Right ventricle myocardium superior (tissue), 1 donor: ENCODE measurements at places on chromosomes 11 and 22.

GRCh38 chr22:23751441-23751996, 607 bp upstream of the ZNF70 start:
- no peak for DNase-seq

DNA sequence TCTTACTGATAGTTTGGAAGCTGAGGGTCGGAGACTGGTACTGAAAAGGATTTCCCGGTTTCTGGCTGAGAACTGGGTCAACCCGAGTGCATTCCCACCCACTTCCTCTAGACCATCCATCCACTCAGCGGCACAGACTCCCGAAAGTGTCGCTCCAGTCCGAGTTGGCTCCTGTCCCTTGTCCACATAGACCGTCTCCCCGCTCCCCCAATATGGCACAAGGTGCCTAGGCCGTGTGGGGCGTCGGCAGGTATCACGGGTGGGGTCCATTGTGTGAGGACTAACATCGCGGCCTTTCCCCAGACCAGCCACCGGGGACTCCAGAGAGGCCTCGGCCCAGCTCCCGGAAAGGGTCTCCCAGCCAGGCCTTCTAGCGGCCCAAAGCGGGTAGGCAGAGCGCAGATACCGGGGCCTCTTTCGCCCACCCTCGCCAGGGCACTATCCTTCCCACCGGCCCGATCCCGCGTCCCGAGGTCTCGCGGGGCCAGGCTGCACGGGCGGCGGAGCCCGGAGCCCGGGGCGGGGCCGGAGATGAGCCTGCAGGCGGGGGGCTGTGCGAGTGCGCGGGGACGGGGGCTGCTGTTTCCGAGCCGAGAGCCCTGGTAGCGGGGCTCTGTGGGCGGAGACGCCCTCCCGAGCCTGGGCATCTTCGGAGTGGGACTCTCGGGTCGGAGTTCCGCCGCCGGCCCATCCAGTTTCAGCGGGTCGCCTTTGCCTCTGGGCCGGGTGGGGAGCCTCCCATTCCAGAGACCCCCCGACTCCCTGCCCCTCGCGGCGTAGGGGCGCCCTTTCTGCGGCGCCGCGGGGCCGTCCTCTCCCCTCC, 21.1 kb downstream of the SERPINH1 start:
- DNase-seq = peak; percentile 74

GRCh38 chr11:100756559-100756958, 69.5 kb downstream of the ARHGAP42 start:
- DNase-seq = no peak

- DNase-seq = peak; percentile 33
Observed at GRCh38 chr11:71477641-71478527, 24.9 kb downstream of the NADSYN1 start.

DNA sequence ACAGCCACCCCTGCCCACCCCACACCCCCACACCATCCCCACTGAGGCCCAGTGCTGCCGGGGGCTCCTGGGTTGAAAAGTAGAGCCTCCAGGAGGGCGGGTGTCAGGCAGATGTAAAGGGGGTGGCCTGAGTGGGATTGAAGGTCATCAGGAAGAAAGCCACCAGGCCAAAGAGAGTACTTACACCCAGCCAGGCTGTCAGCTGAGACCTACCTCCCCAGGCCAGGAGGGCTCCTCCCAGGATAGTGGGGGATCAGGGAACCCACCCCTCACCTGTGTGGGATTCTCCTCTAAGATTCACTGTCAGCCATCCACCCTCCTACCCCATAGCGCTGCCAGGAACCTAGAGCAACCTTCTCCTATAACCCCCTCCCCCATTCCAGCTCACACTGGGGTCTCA, 17.2 kb upstream of the FCHSD2 start:
- no peak for DNase-seq

DNA sequence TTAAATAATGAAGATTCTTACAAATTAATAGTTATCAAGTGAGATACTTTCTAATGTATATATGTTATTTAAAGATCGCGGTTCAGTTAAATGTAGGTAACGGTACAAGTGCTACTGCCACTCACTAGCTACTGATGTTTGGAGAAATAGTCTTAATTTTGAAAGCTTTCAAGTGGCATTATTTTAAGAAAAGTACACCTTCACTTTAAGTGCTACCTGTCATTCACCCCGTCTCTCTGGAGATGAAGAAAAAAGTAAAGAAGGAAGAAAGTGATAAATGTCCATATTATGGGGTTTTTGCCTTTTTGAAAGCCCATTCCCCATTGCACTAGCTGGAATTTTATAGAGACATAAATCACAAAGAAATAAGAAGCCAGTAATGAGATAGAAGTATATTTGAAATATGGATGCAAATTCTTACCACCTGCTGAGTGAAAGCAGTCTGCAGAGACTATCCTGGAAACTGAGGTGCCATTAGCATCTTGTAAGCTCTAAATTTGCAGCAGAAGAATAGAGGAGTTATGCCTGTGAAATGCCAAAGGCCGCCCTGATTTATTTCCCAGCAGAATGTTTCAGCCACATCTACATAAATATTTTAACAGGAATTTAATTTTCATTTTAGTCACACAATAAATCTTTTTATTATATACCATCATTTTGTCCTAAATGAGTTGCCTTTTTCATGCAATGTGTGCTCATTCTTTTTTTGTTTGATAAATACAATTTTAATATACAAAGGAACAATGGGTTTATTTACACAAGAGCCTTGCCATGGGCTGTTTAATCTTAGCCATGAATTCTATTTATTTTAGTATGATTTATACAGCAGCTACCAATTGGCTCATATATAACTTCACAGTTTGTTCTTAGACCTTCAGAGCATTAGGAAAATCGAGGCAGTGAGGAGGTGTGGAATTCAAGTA, 489.9 kb upstream of the RAG2 start:
- no peak for DNase-seq

GRCh38 chr11:111446404-111447111, 65.6 kb downstream of the BTG4 start:
- peak; percentile 75 for DNase-seq

DNA sequence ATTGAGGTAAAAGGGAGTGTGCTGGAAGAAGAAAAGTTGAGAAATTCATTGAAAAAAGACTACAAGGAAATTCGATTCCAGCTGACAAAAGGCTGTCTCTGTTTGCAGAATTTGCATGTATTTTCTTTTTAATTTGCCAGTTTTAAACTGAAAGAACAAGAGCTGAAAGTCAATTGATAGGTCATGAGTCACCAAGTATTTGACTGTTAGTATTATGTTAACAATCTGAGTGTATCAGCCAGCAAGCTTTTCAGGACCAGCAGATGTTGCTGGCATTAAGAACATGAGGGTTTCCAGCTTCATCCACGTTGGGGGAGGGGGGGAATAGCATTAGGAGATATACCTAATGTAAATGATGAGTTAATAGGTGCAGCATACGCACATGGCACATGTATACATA, 726.7 kb downstream of the METTL15 start:
- DNase-seq = no peak

GRCh38 chr11:102950622-102951081, 4.9 kb downstream of the MMP13 start:
- DNase-seq = no peak

- no peak for DNase-seq
Observed at GRCh38 chr11:111409915-111410314, 30.8 kb upstream of the POU2AF1 start.

DNA sequence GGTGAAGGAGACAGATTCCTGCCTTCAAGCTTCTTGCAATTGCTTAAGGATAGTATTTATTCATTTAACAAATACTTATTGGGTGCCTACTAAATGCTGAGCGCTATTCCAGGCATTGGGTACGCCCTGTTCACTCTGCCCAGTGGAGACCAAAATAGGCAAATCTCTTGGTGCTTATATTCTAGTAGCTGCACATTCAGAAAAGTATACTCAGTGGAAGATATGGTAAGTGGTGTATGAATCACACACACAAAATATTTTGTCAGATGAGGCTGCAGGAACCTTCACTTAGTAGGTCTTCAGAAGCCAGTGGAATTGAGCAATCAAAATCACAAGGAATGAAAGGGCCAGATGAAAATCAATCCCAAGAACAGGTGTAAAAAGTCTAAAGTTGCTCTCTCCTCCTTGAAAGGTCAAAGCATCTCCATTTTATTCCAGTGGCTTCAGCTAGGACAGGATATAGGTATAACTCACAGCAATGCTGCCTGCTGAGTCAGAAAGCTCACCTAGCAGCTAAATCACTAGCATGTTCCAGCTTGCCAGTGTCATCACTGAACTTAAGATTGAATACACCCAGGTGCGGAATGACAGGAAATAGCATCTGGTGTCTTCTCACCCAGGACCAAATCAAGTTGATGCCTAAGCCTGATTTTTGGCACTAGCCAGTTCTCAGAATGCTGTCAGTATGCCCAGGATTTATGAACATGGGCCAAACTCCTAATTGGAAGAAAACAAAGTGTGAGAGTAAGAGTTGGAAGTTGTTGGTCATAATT, 83.9 kb downstream of the AMOTL1 start:
- no peak for DNase-seq

DNA sequence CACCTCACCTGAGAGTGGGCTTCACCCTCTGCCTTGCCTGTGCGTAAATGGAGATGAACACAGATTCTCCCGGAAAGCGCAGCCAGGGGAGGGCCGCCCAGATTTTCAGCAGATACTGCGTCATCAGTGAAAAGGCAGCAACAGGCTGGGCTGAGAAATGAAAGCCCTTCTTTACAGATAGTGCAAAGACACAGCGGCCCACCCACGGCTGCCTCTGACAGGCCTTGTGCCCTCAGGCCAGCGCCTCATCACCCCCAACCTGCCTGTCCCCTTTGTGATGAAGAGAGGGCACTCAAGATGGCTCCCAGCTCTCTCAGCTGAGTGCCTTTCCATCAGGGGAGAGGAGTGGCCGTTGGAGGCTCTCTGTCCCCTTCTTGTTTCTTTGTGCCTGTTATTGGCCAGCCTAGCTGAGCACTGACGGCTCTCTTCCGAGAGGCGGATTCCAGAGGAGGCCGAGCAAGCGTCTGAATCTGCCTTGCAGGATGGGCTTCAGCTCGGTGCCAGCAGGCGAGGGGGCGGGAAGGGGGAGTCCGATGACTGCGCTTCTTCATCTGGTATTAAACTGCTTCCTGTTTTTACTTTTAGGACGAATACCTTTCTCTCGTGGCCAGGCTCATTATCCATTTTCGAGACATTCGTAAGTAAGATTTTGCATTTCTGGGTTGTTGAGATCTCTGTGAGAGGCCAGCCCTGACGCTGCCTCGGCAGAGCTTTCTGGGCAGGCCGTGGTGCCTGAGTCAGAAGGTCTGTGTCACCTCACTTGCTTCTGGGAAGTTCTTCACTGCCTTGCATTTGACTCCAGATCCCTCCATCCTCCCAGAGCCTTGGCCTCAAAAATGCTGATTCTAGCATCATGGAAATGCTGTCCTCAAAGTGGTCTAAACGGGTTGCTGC, 43.7 kb downstream of the MED15 start:
- no peak for DNase-seq

DNA sequence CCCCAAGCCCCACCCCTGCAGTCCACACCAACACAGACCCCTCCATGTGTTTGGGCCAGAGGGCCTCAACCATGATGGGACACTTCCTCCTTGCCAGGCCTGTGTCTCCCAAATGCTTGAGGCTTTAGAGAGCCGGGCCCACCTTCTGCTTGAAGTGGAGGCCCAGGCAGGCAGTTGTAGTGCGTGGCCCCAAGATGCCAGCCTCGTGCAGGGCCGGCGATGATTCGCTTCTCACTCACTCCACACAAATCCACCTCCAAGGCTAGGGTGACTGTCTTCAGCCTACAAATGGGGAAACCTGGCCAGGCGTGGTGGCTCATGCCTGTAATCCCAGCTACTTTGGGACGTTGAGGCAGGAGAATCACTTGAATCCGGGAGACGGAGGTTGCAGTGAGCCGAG, 5.7 kb downstream of the PRR5 start:
- DNase-seq = no peak

GRCh38 chr22:17965538-17966402, 58.6 kb downstream of the MICAL3 start:
- no peak for DNase-seq

- DNase-seq = peak; percentile 82
Observed at GRCh38 chr22:38034278-38034882, 22.8 kb upstream of the PICK1 start.

DNA sequence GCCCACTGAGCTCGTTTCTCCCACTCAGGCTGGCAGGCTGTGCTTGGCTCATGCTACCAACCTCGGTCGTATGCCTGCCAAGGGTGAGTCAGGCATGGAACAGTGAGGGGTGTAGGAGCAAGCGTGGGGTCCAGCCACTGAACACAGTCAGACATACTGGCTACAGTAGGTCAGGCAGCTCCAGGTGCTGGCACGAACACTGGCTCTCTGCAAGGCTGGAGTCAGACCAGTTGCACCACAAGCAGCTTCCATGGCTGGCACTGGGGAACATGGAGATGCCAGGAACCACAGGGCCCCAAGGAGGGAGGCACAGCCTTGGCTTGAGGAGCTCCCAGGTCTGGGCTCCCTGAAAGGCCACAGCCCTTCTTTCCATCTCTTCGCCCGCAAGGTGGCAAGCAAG, 410.7 kb upstream of the KIRREL3 start:
- DNase-seq = no peak

DNA sequence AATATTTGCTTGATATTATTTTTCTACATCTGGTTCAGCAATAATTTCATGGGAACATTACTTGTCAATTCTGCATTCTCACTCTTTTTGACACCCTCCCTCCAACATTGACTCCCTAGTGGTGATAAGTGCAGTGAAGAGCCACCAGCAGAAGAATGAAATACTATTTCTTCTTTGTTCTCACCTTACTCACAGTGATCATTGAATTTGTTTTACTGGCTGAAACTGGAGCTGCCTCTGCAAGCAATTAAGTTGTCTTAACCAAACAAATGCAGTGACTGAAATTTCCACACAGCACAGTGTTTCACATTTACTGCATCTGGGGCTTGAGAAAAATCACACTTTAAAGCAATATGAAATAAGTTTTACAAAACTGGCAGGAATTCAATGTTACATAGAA, 189.8 kb downstream of the JRKL start:
- no peak for DNase-seq

DNA sequence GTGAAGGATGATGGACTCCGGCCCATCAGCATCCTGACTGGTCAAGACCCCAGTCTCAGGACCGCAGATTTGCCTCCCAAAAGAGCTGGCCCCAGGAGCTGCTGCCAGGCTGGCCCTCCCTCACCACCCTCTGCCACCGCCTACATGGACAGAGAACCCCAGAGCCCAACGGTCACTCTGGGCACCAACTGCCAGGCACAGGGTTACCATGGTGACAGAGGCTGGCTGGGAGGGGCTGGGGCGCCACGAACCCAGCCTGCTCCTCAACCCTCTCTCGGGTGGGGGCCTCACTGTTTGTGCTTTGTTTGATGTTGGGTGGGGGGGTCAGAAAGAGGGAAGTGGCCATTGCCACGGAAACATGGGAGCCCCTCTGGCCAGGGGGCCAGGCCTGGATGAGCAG, 55.8 kb downstream of the ELFN2 start:
- no peak for DNase-seq

DNA sequence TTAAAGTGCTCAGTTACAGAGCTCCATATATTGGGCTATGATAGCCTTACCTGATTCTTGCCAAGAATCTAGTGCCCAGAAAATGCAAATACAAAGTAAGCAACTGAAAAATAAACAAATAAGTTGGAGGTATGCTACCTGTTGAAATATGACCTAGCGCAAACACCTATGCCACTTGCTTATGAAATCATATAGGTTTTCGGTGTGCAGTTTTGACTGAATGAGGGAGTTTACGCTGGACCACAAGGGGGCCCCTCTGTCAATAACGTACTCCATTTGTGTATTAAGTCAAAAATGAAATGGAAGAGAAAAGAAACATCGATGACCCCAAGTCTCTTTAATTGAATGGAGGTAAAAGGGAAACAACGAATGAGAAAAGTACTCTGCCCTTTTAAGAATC, 84.9 kb upstream of the TRIM77 start:
- DNase-seq = no peak
